ENCODE measurements at places on chromosomes 6 and 20.

DNA sequence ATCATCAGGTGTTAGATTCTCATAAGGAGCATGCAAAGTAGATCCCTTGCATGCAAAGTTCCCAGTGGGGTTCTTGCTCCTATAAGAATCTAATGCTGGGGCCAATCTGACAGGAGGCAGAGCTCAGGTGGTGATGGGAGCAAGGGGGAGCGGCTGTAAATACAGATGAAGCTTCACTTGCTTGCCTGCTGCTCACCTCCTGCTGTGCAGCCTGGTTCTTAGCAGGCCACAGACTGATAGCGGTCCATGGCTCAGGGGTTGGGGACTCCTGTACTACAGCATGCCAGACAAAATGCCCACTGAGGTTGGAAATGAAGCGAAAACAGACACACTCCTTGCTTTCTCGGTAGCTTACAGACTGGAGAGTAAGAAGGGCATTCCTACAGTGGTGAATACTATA lies 386.8 kb downstream of the PLCB1 start:
- DNase-seq: no peak

DNA sequence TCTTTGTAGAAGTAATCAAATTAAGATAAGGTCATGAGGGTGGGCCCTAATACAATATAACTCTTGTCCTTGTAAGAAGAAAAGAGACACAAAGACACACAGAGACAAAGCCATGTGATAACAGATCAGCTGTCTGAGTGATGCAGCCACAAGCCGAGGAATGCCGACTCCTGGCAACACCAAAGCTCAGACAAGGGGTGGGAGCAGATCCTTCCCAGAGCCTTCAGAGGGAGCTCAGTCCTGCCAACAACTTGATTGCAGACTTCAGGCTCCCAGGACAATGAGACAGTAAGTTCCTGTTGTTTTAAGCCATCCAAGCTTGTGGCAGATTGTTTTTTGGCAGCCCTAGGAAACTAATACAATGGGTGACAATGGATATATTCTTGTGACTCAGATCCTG lies 325.0 kb upstream of the AGPAT4 start:
- no peak for DNase-seq

- peak; percentile 13 for DNase-seq
These were observed 1.0 kb upstream of the VSTM2L start for GRCh38 chr20:37901654-37902503.

DNA sequence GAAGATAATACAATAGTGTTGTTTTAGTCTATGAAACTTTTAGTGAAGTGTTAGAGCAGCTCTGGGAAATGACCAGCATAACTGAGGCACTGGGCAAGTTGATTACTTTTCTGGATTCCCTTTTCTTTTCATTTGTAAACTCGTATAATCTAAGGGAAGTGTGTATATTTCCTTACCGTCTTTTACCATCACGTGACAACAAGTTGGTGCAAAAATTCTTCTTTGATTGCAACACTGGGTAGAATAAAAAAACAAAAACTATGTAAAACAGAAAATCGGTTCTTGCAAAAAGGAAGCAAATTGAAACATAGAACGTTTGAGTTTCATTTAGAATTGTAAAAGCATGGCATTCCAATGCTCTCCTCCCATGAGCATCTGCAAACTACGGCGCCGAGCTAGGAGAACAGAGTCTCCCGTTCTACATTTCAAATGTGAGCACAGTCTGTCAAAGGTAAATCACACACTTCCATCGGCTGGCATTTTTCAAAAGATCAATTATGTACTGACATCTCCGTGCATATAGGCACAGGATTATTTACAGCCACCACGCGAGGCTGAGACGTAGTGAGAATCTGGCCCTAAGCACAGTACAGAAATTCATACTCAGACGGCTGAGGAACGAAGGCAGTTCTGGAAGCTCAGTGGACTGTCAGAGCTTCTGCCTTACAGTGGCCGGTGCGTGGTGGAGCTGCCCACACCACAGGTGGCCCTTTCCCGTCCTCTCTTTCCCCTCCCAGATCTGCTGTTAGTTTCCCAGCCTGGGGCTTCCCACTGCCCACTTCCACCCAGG lies 314.0 kb downstream of the BMP7 start:
- no peak for DNase-seq

DNA sequence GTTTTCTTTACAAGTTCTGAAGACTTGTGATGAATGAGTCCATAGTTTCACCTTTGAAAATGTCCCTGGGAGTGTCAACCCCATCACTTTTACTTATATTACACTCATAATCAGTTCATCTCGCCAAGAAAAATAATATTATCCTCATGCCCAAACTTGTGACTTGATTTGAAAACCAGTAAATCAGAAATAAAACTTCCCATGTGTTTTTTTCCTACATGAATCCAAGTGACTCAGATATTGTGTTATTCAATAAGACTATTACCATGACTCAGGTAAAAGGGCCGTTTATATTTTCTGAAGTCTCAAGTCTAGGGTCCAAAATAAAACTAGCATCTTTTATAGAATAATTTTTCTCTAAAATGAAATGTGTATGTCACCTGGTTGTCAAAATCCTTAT lies 15.8 kb upstream of the CYP24A1 start:
- DNase-seq: no peak

GRCh38 chr20:1700990-1701389 lies 43.4 kb upstream of the SIRPG start:
- DNase-seq: no peak

GRCh38 chr6:51490101-51490500 lies 597.3 kb downstream of the PKHD1 start:
- DNase-seq: no peak

DNA sequence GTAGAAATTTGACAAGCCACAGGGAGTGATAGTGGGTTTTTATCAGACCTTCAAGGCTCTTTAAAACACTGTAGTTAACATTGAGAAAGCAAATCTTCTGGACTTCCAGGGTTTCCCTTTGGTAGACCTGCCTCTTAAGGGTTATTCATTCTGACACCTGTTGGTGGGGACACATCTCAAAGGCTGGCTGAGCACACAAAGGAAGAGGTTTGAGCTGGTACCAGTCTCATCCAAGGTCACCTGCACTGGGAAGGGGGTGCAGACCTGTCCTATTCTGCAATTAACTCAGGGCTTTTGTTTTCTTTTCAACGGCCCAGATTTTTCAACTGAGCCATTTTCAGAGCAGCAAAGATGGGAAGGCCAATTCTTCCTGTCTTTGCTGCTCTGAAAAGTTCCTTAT lies 45.6 kb downstream of the EDN1 start:
- no peak for DNase-seq

DNA sequence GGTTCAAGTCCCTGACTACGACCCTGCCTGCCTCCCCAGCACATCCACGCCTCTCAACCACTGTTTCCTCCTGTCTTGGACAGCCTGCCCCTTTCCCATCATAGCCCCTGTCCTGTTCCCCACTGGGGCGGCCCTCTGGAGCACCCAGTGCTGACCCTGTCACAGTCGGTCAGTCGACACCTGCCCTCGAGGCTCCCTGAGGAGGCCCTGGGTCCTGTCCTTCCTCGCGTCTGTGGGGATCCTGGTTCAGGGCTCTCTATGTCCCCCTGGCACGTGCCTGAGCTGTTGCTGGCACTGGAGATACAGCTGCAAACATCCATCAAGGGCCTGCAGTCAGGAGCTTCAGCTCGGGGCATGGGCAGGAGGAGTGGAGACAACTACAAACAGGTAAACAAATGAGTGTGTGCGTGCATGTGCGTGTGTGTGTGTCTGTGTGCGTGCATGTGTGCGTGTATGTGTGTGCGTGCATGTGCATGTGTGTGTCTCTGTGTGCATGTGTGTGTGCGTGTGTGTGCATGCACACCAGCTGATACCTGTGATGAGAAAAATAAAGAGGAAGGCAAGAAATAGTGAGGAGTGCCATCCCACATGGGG lies 132.8 kb downstream of the PHACTR3 start:
- no peak for DNase-seq

DNA sequence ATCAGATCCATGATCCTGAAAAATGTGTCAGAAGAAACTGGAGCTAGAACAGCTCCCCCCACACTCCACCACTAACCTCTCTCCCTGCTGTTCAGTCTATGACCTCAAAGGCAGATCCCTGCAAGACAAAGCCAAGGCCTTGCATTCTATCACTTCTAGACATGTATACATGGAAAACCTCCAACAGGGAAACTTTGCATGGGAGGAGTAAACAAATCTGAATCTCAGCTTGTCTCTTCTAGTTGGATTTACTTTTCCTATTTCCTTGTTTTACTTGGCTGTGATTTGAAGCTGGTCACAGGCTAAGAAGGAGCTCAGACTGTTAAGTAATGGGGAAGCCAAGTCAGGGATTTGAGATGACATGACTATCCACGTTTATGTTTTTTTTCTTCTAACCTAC lies 456.8 kb upstream of the CHD6 start:
- DNase-seq: no peak
